Natural killer cell (primary cell): ENCODE measurements at places on chromosomes 4 and X. TPM values are rescaled to one million over a fixed set of nuclear protein-coding genes. Genes with fewer than 3 reads are reported as not detected.

DNA sequence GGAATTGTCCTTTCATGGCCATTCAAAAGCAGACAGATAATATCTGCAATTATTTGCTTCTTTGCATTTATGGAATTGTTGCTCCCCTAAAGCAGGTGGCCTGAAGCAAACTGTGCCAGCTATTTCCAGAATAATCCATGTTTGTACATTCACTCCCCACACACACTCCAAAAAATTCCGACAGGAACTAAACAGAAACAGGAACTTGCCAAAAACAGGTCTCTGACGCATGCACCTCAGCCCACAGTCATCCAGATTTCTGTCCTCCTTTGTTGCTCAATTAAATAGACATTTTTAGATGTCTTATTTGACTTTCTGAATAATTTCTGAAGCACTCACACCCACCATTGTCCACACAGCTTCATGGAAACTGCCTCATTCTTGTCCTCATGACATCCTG is 71.5 kb upstream of the EDNRA start:
- no peak overlapping the region for H3K4me3 ChIP-seq
- DNase-seq, result no peak
- no peaks in the 10 kb centered on the region for H3K4me1 ChIP-seq
- H3K27me3 ChIP-seq, result no peaks in the 10 kb centered on the region
- no peak overlapping the region for H3K27ac ChIP-seq

GRCh38 chr4:121462660-121463261 is 81.9 kb upstream of the QRFPR start:
- H3K27me3 ChIP-seq, result no peaks in the 10 kb centered on the region
- peak; percentile 61 for DNase-seq
- no peak overlapping the region for H3K27ac ChIP-seq

- H3K4me3 ChIP-seq, result no peak overlapping the region
- H3K4me1 ChIP-seq, result no peaks in the 10 kb centered on the region
- DNase-seq, result no peak
- no peaks in the 10 kb centered on the region for H3K27me3 ChIP-seq
- peaks cover 29% of the 10 kb centered on the region for H3K36me3 ChIP-seq
- H3K27ac ChIP-seq, result no peak overlapping the region
These were observed 24.5 kb downstream of the GIMD1 start for GRCh38 chr4:106343865-106344646.

- H3K4me1 ChIP-seq, result no peaks in the 10 kb centered on the region
- DNase-seq, result no peak
- no peaks in the 10 kb centered on the region for H3K27me3 ChIP-seq
- no peak overlapping the region for H3K4me3 ChIP-seq
These were observed 10.7 kb upstream of the PDHA1 start for GRCh38 chrX:19332983-19333382.

DNA sequence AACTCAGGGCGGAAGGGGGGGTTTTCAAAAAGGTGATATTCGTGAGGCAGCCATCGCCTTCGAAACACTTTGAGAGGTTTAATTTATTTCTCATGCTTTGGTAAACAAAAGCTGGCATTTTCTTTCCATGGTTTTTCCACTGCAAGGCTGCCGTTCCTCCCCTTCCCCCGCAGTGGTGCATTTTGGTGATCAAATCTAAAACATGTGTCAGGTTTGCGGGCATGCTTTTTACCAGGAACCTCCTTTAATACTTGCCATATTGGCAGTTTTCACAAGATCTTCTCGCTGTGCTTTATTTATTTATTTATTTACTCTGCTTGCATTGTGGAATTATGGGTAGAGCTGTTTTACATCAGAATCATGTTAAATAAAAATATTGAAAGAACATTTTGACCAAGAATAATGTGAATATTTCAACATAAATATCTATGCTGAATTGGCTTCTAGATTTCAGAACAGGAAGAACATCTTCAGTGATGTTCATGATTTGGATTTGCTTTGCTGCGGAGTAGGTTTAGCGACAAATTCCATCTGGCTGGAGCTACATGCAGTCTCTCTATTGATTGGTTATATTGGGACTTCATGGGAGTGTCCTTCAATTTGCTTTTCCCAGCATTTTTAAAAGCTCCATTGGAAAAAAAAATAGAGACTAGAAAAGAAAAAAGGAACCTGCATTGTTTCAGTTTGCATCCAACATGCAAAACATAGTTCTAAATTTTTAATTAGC is 54.4 kb downstream of the STOX2 start:
- H3K4me3 ChIP-seq, result no peak overlapping the region
- no peaks in the 10 kb centered on the region for H3K36me3 ChIP-seq
- H3K27ac ChIP-seq, result no peak overlapping the region

DNA sequence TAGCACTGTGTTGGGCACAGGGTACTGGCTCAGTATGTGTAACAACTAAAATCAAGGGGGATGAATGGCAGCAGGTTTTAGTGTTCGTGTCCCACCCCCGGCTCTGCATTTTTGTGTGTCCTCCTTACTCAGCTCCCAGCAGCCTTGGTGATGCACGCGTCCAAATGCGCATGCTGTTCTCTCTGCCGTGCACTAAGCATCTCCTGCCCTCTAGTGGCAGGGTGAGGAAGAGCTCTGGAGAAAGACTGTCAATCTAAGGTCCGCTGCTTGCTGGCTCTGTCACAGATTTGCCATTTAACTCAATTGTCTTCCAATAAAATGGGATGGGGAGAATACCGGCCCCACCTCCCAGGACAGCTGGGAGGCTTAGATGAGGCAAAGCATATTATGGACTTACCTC is 61.4 kb downstream of the WFS1 start:
- H3K36me3 ChIP-seq, result no peaks in the 10 kb centered on the region
- no peaks in the 10 kb centered on the region for H3K4me1 ChIP-seq
- H3K27ac ChIP-seq, result no peak overlapping the region
- H3K4me3 ChIP-seq, result no peak overlapping the region

DNA sequence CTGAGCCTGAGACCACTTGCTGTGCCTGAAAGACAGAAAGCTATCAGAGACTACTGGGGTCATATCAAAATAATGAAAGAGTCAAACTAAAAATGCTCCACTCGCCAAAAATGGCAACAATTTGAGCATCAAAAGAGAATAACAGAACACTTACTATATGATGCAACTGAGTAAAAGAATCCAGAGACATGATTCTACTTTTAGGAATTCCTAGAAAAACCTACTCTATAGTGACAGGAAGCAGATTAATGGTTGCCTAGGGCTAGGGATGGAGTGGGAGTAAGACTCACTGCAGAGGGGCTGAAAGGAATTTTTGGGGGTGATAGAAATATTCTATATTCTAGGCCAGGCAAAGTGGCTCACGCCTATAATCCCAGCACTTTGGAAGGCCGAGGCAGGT is 29.4 kb upstream of the SLAIN2 start:
- no peaks in the 10 kb centered on the region for H3K4me1 ChIP-seq
- no peak overlapping the region for H3K27ac ChIP-seq
- H3K27me3 ChIP-seq, result no peaks in the 10 kb centered on the region
- H3K4me3 ChIP-seq, result no peak overlapping the region
- H3K36me3 ChIP-seq, result no peaks in the 10 kb centered on the region

- H3K27ac ChIP-seq, result no peak overlapping the region
- no peak for DNase-seq
- H3K4me1 ChIP-seq, result no peaks in the 10 kb centered on the region
These were observed 12.8 kb upstream of the LIMCH1 start for GRCh38 chr4:41525129-41525528.

- no peaks in the 10 kb centered on the region for H3K36me3 ChIP-seq
- no peak overlapping the region for H3K4me3 ChIP-seq
- H3K27me3 ChIP-seq, result no peaks in the 10 kb centered on the region
- no peaks in the 10 kb centered on the region for H3K4me1 ChIP-seq
These were observed 340.7 kb downstream of the RAB28 start for GRCh38 chr4:13143222-13144070.

- no peak for DNase-seq
- H3K36me3 ChIP-seq, result peaks cover 46% of the 10 kb centered on the region
- no peaks in the 10 kb centered on the region for H3K27me3 ChIP-seq
- H3K27ac ChIP-seq, result no peak overlapping the region
These were observed 30.6 kb downstream of the HSD17B11 start for GRCh38 chr4:87360338-87360935.

DNA sequence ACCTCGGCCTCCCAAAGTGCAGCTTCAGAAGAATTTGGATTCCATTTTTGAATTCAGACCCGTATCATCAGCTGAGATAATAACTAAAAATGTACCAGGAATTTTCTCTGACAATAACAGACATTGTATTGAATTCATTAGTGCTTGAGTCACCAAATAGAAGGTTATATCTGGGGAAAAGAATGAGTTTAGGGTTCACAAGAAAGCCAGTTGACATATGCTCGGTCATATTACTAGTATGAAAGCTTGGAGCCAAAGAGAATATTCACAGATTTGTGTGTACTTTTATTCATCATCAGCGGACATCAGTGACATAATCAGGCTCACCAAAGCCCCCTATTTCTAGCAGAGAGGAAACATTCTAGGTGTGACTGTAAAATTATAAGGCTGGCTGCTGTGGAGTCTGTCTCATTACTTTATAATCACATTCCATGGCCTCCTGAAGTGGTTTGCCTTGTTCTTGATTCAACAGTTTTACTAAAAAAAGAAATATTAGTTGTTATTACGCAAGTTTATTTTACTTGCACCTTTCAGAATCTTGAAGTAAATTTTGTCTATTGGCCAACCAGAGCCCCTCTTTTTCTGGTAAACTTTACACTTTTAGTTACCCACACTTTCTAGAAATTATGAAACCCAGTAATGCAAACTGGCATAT is 14.6 kb upstream of the DCTD start:
- H3K27ac ChIP-seq, result no peak overlapping the region
- DNase-seq, result no peak
- H3K27me3 ChIP-seq, result no peaks in the 10 kb centered on the region
- H3K4me1 ChIP-seq, result no peaks in the 10 kb centered on the region
- no peak overlapping the region for H3K4me3 ChIP-seq

DNA sequence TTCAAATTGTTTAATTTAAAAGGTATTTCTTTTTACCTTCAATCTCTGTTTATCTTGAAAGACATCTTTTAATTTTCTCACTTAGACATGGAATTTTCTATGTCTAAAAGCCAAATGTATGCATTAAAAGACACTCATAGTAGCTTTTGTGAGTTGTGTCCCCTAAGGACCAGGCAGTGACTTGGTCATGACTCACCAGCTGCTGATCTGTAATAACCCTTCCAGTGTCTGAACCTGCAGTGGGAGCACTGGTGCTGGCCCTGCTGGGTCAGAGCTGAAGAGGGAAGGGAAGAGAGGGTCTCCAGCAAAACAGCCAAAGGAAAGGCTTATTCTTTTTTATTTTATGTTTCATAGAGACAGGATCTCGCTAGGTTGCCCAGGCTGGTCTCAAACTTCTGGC is 31.1 kb upstream of the SH3D19 start:
- H3K4me3 ChIP-seq, result no peak overlapping the region
- no peak for DNase-seq
- H3K4me1 ChIP-seq, result no peaks in the 10 kb centered on the region
- H3K27ac ChIP-seq, result no peak overlapping the region

DNA sequence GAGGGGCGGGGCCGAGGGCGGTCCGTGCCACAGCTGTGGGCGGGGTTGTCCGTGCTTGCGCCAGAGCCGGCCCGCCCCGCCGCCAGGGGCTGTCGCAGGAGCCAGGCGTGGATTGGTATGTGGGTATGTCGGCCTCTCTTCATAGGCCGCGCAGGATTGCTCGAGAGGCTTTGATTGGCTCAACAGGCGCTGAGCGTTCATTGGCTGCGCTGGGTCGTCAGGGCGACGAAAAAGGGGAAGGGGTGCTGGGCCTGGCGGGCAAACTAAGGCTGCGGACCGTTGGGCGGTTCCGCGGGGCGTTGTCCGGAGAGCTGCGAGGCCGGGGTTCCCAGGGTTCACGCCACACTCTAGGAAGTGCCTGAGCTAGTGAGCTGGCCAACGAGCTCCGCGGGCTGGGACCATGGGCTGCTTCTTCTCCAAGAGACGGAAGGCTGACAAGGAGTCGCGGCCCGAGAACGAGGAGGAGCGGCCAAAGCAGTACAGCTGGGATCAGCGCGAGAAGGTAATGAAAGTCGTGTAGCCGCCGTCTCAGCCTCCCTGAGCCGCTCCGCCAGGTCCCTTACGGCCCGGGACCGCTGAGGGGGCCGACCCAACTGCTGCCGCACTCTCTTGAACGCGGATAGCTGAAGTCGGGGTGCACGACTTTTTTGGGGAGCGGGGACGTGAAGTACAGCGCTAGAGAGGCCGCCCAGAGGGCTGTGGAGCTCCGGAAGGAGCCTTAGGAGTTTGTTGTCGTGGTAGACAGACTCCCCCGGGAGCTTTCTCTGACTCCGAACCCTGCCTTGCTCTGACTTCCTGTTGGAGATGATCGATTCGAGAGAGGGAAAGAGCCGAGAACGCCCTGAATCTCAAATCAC is at the start of gene RP2:
RP2 (plus strand) TSS at position 343 of the 857 bp plus-strand sequence; CDS start at position 401, 58 bp downstream.
- peak within 1 kb of the TSS; percentile 92 for H3K27ac ChIP-seq
- H3K4me1 ChIP-seq, result peaks cover 10% of the 10 kb centered on the region
- H3K4me3 ChIP-seq, result peak within 1 kb of the TSS; percentile 81

- H3K27ac ChIP-seq, result no peak overlapping the region
- H3K4me3 ChIP-seq, result no peak overlapping the region
- H3K36me3 ChIP-seq, result no peaks in the 10 kb centered on the region
- H3K27me3 ChIP-seq, result no peaks in the 10 kb centered on the region
These were observed 330.3 kb downstream of the BCOR start for GRCh38 chrX:39767446-39767845.

DNA sequence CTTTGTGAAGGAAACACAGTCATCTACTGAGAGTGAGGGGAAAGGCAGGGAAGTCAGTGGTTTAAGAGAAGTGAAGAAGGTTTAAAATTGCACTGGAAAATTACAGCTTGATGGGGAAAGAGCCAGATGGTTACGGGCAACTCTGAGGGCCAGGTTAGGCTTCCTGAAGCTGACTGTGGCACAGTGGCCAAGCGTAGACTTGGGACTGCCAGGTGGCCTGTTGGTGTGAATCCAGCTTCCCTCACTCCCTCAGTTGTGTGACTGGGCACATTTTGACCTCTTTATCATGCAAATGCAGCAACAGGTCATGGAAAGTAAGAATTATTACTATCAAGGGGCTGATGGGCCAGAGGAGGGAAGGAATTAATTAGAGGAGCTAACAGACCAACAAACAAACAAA is 390.1 kb downstream of the UNC5C start:
- peaks cover 28% of the 10 kb centered on the region for H3K4me1 ChIP-seq
- H3K4me3 ChIP-seq, result no peak overlapping the region
- H3K36me3 ChIP-seq, result no peaks in the 10 kb centered on the region
- no peak for DNase-seq

GRCh38 chrX:29926056-29926455 is 289.3 kb upstream of the MAGEB2 start:
- H3K36me3 ChIP-seq, result no peaks in the 10 kb centered on the region
- H3K27ac ChIP-seq, result no peak overlapping the region
- no peaks in the 10 kb centered on the region for H3K4me1 ChIP-seq
- H3K27me3 ChIP-seq, result no peaks in the 10 kb centered on the region
- DNase-seq, result no peak
- no peak overlapping the region for H3K4me3 ChIP-seq

GRCh38 chr4:5489260-5489659 is 219.1 kb downstream of the EVC2 start:
- H3K4me1 ChIP-seq, result no peaks in the 10 kb centered on the region
- no peak overlapping the region for H3K27ac ChIP-seq
- no peak for DNase-seq
- no peaks in the 10 kb centered on the region for H3K36me3 ChIP-seq
- no peak overlapping the region for H3K4me3 ChIP-seq

Gene GRIA2
- total RNA-seq, result not detected

Gene SHOX
- total RNA-seq, result not detected

Gene PTPN13
- total RNA-seq, result 0.20 TPM

Gene DCHS2
- not detected for total RNA-seq

Gene SERTM2
- not detected for total RNA-seq

Gene SUPT20HL2
- total RNA-seq, result not detected

Gene GPR50
- total RNA-seq, result not detected

Gene PAGE1
- not detected for total RNA-seq

Gene TRIML2
- total RNA-seq, result not detected

Gene CEP44
- total RNA-seq, result 21.7 TPM

Gene MSX1
- total RNA-seq, result not detected

Gene AADAT
- not detected for total RNA-seq

Gene ZMYM3
- 21.0 TPM for total RNA-seq

Gene UGT2B11
- total RNA-seq, result not detected
